ENCODE measurements at places on chromosomes 13 and 19.

GRCh38 chr13:68378294-68378693 is 1148.2 kb upstream of the PCDH9 start:
- no peak for DNase-seq

DNA sequence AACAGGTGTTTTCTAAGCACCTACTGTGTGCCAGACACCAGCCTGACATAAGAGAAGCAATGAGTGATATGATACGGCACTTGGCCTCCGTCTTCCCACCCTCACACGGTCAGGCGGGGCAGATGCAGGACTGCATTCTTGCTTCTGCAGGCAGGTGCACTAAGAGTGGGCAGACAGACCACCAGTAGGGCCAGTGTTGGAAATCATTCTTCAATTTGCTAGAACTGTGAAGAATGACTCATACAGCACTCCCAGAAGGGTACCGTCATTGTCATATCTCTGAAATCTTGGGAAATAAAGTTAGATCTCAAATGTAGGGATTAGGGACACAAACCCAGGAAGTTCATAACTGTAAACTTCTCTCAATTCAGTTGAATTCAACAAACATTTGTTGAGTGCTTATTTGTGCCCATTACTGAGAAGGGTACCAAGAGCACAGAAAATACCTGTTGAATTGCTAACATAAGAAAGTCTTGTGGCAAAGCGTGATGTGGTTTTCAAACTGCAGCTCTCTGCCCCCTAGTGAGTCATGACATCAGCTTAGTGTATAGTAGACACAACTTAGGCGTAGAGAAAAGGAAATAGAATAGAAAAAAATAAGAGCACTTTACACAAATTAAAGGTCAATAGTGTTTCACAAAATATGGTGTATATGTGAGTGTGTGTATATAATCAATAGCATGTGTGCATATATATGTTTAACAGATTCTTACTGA is 76.1 kb downstream of the TEX26 start:
- DNase-seq, result no peak

DNA sequence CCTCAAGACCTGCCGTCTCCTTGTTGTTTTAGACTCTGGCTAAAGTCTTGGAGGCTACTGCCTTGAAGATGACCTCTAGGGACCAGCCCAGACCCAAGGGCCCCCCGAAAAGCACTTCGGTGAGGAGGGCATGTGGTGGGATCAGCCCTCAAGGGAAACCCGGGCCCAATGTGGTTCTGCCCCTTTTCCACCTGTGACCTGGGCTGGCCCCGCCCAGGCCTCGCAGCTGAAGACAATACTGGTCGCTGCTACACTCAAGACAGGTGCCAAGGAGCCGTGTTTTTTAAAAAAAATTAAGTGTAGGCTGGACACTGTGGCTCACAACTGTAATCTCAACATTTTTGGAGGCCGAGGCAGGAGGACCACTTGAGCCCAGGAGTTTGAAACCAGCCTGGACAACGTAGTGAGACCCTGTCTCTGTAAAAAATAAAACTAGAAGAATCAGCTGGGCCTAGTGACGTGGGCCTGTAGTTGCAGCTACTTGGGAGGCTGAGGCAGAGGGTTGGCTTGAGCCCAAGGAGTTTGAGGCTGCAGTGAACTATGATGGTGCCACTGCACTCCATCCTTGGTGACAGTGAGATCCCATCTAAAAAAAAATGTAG is 903 bp downstream of the TLE6 start:
- no peak for DNase-seq

DNA sequence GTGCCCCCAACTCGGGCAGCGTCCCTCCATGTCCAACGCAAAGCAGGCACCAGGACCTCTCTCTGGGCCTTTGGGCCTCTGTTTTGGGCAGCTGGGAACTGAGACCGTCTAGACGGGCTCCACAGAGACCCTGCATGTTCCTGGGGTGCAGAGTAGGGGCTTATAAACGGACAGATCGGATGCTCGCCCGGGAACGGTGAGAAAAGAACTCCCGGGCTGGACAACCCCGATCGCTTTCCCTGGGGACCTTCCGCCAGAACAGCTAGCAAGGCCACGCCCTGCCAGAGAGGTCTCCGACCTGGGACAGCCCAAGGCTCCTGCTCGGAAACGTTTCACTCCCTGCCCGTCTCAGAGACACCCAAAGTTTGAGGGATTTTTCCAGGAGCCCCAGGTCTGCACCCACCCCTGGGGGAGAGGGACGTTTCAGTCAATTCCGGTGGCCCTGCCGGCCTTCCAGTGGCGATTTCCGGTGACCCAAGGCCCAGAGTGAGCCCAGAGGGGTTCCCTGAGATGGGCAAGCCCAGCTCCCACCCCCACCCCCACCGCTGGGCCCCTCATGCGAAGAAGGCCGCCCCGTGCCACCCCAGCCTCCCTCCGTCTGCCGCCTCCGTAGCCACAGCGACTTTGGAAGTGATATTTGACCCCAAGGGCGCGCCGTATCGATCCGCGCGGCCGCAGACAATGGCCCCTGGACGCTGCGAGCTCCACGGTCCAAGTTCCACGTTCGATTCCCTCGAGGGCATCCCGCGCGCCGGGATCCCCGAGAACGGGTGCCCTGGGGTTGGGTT is 1.7 kb downstream of the NR2F6 start:
- DNase-seq, result peak; percentile 66

DNA sequence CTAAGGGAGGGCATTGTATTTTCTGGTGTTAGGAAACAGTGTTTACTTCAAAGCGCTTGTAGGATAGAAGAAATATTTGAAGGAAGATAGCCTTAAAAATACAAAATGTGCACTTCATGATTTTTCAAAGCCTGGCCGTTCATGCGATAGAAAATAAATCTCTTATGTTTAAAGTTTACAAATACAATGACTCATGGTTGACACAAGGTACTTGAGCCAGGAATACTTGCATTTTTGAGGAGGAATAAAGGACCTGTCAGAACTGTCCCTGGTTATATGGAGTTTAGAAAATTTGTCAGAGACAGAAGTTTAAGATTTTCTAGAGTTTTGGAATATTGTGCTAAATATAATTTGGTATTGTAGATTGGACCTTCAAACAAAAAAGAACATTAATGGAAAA is 1223.2 kb upstream of the SLC10A2 start:
- DNase-seq, result no peak

- no peak for DNase-seq
Measured at GRCh38 chr13:85535316-85536084, 263.7 kb downstream of the SLITRK6 start.

GRCh38 chr19:29488316-29488715 is 37.5 kb upstream of the VSTM2B start:
- DNase-seq, result no peak

GRCh38 chr19:32063601-32064000 is 281.8 kb upstream of the ZNF507 start:
- no peak for DNase-seq

DNA sequence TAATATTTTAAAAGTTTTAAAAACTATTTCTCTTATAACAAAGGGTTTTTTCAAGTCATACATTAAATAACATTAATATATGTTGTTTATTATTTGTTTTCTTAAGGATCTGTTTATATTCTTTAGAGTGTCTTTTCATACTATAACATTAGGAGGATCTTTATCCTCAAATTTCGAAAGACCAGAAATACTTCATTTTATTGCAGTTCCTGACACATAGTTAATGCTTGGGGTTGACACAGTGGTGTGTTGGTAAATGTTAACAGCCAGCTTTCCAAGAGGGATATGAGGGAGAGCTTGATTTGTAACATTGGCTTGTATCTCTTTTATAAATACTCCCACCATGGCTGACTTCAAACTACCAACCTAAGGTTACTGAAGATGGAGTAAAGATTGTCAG is 126.6 kb upstream of the KLF5 start:
- no peak for DNase-seq

DNA sequence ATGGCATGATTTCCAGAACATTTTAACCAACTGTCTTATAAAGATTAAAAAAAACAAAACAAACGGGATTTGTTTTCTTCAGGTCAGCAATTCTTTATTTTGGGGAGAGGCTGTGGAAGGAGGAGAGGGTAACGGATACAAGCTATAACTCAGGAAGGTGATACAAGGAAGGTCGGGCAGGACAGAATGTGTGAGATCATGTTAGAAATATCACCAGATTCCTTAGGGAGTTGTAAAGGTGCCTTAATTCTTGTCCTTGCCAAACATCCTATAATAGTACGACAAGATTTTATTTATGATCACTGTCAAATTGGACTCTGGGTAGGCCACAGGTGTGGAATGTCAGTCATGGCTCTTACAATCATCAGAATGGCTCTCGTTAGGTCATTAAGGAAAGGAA is 503.1 kb downstream of the DIAPH3 start:
- DNase-seq, result no peak

Measured in OCI-M1 (cell line).